ENCODE measurements at places on chromosomes 12 and 14.
A peak's percentile ranks its signal among the peaks of the same experiment; 100 is the strongest.

DNA sequence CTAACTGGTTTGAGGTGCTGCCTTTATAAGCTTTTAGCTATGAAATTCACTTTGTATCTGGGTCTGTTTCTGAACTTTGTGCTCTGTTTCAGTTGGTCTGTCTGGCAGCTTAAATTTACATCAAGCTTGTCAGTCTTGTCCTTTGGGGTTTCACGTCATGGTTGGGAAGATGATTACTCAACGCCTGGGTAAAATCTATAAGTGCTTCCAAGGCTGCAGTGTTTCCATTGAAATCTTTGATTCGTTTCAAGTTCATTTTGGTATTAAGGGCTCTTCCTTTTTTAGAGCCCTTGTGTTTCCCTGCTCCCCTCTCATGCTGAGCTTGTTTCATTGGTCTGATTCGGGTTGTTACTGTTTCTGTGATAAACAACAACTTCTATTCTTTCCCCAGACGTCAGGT is 58.2 kb downstream of the FBXW8 start:
- no peak for DNase-seq

DNA sequence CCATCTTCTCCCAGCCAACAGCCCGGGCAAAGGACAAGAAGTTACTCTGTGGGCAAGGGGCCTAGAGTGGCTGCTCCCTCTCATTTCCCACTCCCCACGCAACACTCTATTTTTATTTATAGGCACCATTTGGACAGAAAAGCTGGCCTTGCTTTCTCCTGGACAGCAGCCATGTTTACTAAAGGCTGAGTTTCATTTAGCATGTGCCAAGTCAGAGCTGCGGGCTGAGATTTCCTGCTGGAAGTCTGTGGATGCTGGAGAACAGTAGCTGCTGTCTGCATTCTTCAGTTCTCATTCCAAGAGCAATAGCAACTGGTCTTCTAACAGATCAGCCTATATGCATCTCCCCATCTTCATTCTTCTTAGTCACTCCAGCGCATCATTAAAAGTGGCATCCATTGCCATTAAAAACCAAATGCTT is 8.3 kb downstream of the COL2A1 start:
- DNase-seq, result peak; percentile 45

- peak; percentile 35 for DNase-seq
Measured at GRCh38 chr14:70086685-70087379, 101.9 kb downstream of the SLC8A3 start.

DNA sequence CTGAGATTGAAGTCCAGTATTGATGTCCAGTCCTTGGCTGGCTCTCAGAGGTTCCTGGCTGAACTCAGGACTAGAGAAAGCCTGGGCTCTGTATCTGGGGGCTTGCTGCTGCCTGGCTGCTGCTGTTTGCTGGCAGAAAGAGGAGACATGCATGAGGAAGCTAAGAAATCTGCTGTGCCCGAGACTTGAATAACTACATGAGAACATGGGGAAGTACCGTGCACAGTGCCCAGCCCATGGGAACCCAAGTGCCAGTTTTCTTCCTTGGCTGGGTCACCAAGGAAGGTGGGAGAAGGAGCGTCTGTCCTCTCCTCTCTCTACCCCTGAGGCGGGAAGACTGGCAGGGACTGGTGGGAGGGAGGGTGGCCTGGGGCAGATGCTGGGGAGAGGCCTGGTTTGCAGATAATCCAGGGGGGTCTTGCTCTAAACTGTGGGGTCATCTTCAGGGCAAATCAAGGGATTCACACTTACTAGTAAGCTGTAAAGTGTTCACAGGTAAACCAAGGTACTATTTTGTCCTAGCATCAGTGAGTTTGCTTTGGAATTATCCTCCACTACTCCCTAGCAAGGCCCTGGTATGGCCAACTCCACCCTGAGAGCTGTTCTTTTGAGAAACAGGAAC is 13.8 kb upstream of the ZFP36L1 start:
- DNase-seq, result no peak

- peak; percentile 62 for DNase-seq
Measured at GRCh38 chr14:32588448-32589320, 259.6 kb downstream of the AKAP6 start.

DNA sequence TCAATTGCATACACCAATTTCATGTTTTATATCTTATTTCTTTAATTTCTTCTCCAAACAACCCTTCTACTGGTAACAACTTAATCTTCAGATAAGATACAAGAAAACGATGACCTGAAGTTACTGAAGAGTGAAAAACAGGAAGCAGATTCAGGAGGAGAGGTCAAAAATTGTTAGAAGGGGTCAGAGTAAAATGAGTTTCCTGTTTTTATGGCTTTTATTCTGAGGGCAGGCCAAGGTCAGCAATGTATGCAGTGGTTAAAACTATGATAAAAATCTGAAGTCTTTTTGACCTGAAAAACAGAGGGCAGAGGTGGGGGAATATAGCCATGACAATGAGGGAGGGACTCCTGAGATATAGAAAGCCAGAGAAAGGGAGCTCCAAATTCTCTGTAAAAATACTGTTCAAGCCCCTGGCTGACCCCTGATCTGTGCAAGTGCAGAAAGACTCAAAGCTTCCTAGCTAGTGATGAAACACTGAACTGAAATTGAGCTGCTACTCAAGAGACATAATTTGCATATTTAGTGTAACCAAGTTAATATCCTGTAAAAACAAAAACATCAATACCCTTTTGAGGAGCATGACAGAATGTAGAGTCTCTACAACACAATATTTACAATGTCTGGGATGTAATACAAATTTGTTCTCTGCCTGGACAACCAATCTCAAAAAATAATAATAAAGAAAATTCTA is 514.3 kb upstream of the SEL1L start:
- no peak for DNase-seq

- no peak for DNase-seq
Measured at GRCh38 chr12:93315907-93316622, 61.7 kb upstream of the NUDT4 start.

GRCh38 chr14:94423453-94424056 is 29.0 kb downstream of the SERPINA11 start:
- DNase-seq, result peak; percentile 73

- DNase-seq, result no peak
Measured at GRCh38 chr12:127722611-127723010, 544.4 kb upstream of the TMEM132C start.

DNA sequence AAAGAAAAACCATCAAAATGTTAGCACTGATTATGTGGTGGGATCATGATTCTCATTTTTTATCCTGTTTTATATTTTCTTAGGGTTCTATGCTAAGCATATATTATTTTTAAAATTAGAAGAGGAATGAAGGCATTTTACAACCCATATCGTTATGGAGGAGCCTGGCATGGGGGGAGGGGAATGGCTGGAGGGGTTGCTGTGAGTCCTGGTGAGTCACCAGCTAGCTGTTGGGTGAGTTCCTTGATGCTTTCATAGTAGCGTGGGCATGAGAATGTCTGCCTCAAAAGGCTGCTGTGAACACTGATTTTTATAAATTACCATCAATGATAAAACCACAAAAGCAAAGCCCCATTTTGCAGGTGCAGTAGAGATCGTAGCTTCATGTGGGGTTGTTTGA is 46.9 kb downstream of the C14orf132 start:
- DNase-seq, result peak; percentile 77

DNA sequence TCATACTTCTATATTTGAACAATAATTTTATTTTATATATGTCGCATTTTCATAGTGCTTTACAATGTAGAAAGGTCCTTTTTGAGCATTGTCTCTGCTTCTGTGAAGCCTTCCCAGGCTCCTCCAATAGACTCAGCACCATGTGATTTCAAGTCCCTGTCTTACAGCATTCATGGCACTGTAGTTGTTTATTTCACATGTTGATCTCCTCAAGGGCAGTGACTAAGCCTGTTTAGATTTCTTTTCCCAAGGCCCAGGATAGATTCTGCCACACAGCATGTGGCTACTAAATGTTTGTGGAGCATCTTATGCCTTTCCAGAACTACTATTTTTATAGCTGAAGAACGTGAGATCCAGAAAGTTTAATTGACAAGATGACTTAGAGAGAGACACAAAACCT is 391.7 kb downstream of the TMEM117 start:
- DNase-seq, result no peak

DNA sequence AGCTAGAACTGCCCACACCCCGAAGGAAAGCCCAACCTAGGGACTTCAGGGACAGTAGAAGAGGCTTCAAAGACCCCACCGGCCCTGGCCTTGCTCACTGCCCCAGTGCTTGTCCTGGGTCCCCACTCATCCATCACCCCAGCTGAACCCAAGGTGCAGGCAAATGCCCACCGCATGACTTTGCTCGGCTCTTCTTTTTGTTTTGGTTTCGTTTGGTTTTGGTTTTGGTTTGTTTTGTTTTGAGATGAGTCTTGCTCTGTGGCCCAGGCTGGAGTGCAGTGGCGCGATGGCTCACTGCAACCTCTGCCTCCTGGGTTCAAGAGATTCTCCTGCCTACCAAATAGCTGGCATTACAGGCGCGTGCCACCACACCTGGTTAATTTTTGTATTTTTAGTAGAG is 9.0 kb downstream of the CCDC85C start:
- DNase-seq, result no peak

DNA sequence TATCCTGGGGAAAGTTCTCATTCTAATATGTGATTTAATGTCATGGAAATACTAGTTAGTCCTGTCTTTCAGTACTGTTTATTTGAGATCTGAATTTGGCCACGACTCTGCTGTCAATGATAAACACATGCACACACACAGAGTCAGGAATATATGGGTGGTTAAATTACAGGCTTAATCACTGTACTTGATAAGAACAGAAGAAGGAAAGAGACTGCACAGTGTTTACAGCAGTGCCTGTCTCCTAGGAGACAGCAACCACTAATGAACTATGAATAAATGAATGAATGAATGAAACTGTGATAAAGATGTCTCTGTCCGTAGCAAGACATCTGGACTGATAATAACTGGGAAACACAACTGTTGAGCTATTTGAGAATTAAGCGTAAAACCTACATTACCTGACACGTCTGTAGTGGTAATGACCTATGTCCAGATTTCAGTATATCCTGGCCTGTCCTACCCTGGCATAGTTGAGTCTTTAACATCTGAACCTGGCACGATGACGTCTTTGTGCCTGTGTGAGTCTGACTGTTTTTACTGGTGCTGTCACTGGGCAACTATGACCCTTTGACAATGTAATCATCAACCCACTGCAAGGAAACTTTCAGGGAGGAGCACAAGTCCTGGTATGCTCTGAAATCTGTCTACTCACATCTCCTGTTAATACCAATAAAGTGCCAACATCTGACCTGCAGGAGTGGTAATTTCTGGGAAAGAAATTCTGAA is 524.6 kb downstream of the TMEM132D start:
- no peak for DNase-seq

- DNase-seq, result peak; percentile 67
Measured at GRCh38 chr14:58107947-58108552, 44.0 kb downstream of the ARMH4 start.

DNA sequence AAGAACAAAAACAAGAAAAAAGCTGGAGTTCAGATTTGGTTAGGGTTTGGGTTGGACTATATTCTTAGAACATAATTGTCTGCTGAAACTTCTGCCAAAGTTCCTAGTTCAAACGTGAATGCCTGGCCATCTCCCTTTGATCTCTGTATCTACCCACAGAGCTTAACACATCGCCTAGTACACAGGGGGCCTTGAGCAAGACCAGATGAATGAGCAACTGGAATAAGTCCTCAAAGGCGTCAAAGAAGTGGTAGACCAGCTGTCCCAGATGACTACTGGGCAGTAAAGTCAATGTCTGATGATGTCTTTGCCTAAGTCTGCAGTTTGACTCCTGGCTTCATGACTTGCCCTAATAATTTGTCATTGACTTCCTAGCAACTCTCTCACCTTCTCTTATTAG is 13.9 kb upstream of the STAB2 start:
- DNase-seq, result no peak

- no peak for DNase-seq
Measured at GRCh38 chr12:25372969-25373817, 122.5 kb upstream of the KRAS start.

All from fibroblast of skin of scalp (primary cell).